CD4-positive, alpha-beta T cell treated with Interleukin-21 for 1 hour (primary cell): ENCODE measurements at places on chromosomes 13 and 19.

GRCh38 chr19:16587833-16588823 lies 15.9 kb upstream of the SLC35E1 start:
- DNase-seq: peak; percentile 72

- DNase-seq: no peak
Measured at GRCh38 chr13:74570834-74571233, 436.6 kb upstream of the KLF12 start.

DNA sequence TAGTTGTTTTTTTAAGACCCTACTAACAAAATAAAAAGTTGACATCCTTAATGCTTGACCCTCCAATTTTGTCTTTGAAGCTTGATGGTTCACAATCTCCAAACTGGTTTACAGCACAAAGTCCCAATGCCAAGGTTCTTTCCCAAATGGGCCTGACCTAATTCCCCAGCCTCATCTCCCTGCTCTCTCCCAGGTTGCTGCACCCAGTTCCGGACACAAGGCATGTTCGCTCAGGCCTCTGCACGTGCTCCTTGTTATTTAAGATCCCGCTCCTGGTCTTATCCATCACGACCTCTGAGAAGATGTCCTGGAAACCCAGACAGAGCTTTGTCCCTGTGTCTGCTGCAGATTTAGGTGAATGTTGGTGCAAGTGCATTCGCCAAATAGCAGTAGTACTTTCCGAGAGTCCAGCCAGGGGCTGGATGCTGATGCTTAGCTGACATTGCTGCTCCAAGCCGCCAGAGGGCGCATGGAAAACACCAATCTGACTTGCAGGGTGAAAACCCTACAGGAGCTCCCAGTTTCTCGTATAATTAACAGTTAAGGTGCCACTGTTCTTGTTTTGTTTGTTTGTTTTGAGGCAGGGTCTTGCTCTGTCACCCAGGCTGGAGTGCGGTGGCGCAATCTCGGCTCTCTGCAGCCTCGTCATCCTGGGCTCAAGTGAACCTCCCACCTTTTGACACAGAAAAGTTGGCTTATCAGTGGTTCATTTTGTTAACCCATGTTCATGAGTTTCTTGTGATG lies 18.5 kb downstream of the LYPD3 start:
- peak; percentile 85 for DNase-seq

GRCh38 chr13:75872980-75873379 lies 236.8 kb downstream of the LMO7 start:
- no peak for DNase-seq

DNA sequence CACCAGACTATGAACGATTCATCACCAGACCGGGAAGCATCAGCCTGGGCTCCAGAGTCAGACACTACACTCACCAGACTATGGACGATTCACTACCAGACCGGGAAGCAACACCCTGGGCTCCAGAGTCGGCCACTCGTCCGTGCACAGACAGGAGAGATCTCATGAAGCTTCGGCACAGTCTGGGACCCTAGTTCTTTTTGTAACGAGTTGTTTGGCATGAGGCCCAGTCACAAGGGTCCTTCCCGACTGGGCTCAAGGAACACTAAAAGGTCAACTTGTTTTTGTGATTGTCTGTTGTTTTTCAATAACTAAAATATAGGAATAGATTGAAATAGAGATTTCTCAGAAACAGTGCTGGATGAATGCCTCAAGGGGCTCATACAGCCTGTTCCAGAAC lies 1141.6 kb upstream of the MIR17HG start:
- no peak for DNase-seq

DNA sequence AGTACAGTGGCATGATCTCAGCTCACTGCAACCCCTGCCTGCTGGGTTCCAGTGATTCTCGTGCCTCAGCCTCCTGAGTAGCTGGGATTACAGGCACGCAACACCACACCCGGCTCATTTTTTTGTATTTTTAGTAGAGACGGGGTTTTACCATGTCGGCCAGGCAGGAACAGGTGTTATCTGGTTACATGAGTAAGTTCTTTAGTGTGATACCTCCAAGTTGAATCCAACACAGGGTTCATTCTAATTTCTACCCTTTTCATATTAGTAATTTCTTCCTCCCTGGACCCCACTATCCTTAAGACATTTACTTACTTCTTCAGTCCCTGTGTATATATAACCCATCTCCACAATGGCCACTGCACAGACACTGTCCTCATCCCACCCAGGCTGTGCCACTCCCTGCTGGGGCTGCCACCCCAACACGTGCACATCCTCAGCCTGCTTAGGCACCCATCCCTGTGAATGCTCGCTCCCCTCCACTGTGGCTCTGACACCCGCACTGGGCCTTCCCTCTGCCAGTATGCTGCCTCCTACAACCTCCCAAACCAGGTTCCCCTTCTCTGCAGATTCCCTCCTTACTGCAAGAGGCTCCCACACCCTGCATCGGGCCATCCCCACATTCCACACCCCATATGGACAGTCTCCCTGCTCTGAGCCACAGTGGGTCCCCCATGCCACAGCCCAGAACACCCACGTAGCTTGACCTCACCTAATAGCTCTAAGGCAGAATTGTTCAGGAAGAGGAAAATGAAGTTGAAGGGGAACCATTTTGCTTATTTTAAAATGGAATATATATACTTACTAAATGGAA lies 147.1 kb downstream of the TBC1D4 start:
- DNase-seq: no peak

GRCh38 chr13:74206061-74206561 lies 71.9 kb upstream of the KLF12 start:
- no peak for DNase-seq

DNA sequence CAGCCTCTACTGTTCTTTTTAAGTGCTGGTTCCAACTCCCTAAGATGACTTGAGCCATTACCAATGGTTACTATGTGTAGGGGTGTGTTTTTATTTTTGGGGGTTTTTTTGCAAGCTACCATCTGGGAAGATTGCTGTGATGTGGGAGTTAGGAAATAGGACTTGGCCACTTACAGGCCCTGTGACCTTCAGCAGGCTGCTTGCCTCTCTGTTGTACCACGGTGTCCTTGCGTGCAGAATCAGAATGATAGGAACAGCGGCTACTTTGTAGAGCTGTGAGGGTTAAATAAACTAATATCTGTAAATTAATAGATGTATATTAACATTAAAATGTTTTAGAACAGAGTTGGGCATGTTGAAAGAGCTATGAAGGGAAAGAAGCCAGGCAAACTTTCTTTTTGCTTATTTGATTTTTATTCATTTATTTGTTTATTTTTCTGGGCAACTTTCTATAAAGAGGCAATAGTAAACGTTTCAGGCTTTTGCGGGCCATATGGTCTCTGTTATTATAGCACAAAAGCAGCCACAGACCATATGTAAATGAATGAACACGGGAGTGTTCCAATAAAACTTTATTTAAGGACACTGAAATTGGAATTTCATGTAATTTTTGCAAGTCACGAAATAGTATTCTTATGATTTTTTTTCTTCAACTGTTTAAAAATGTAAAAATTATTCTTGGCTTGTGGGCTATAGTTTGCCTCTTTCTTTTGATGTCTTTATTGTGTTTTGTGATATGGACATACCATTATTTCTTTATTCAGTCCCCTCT lies 26.4 kb upstream of the EHD2 start:
- DNase-seq: no peak

GRCh38 chr19:47310323-47310722 lies 662 bp downstream of the C5AR1 start:
- no peak for DNase-seq

GRCh38 chr19:41318696-41319499 lies 8.9 kb downstream of the CCDC97 start:
- DNase-seq: no peak

GRCh38 chr13:111492341-111492950 lies 172.0 kb downstream of the TEX29 start:
- no peak for DNase-seq

DNA sequence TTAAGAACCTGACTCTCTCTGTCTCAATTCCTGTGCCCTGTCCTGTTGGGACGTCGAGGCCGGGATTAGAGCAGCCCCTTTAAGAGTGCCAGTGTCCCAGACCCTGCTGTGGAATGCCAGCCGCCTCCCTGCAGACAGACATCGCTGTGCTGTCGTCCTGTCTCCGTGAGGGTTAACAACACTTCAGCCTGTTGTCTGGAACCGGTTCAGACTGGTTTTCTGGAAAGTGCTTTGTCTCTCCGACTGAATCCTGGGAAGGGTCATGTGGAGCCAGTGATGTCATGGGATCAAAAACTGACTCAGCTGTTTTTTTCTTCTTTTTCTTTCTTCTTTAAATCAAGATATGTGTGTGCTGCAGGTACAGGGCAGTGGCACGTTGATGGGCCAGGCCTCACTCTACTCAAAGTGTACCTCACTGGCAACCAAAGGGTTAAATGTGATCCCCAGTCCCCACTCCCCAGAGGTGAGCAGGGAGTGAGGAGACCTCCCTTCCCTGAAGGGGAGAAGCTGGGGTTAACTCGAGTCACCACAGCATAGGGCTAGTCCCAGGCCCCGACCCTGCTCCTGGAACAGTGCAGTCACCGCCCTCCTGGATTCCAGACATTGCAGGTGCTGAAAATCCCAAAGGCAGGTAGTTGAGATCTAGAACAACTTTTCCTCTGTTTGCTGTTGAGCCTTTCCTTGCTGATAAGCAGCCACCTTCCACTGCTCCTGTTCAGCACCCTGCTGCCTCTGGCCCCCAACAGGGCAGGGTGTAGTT lies 50.8 kb downstream of the TSSK6 start:
- no peak for DNase-seq

DNA sequence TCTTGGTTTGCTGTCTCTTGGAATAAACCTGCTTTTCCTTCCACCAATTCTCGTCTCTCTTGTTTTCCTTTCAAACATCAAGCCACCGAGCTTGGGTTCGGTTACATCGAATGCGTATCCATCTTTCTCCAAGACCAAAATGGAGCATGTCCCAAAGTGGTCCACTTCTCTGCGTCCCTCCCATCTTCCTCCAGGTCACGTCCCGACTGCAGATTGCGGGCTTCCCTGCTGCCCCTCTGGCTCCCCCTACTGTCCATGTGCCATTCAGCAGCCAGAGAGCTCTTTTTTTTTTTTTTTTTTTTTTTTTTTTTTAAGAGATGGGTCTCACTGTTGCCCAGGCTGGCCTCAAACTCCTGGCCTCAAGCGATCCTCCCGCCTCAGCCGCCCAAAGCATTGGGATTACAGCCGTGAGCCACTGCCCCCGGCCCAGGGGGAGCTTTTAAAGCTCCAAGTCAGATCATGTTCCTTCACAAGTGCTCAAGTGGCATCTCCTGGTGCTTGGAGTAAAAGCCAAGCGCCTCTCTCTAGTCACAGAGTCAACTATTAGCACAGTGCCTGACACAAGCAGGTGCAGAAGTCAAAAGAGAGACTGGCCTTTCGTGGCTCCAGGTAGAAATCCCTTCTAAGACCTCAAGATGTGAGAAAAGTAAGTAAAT lies 10.0 kb downstream of the COL5A3 start:
- peak; percentile 66 for DNase-seq

- no peak for DNase-seq
Measured at GRCh38 chr13:108083056-108083455, 132.3 kb downstream of the LIG4 start.

DNA sequence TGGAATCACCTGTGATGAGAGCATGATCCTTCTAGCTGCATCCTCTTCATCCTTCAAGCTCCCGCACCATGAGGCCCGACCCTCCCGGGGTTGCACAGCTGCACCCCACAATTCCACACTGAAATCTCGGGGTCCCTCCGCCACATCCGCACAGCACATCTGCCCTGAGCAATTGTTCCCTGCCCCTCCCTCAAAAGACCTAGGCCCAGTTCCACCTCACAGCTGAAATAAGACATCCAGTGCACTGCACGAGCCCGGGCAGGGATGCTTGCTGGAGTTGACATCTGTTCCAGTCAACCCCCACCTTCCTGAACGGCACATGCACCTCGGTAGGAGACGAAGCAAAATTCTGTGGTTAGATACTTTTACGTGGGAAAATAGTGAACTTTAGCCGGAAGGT lies 14.7 kb upstream of the SOX1 start:
- no peak for DNase-seq

DNA sequence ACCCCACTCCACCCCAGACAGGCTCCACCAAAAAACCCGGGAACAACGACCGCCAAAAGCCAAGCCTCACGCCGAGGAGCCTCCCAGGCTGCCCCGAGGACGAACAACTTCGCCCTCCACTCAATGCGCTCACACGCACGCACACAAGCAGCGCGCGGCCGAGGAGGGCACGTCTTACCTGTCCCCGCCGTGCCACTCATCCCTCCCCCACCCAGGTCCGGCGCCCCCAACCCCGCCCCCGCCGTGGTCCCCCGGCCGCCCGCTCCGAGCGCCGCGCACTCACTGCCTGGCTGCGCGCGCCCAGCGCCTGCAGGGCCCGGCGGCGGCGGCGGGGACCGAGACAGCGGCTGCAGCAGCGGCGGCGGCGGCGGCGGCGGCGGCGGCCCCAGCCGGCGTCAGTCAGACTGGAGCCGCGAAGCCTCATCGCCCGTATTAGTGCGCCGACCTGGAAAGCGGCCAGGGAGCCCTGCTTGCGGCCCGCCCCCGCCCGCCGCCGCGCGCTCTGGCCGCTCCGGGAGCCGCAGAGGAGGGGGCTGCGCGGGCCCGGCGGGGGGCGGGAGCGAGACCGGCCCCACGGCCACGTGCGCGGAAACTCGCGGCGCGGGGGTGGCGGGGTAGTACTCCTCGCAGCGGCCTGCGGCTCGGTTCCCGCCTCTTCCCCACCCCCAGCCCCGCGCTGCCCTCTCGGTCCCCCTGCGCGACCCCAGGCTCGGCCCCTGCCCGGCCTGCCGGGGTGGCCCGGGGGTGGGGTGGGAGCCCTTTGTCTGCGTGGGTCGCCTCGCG lies at the start of gene SMAD9:
SMAD9 (minus strand) TSS at position 406 of the 783 bp plus-strand sequence. CDS start 40,549 bp downstream, outside the sequence.
- DNase-seq: no peak

DNA sequence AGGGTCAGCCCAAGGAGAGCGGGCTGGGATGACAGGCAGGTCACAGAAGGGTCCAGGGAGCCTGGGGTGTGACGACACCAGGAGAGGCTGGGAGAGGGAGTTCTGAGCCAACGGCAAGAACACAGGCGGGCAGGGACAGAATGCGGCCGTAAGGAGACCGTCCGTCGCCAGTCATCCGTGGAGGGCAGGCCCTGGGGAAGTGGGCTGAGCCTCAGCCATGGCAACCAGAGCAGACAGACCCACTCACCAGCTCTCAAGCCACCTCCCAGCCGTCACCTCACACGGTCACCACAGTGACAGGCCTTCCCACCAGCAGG lies 3.7 kb upstream of the TMEM86B start:
- no peak for DNase-seq

DNA sequence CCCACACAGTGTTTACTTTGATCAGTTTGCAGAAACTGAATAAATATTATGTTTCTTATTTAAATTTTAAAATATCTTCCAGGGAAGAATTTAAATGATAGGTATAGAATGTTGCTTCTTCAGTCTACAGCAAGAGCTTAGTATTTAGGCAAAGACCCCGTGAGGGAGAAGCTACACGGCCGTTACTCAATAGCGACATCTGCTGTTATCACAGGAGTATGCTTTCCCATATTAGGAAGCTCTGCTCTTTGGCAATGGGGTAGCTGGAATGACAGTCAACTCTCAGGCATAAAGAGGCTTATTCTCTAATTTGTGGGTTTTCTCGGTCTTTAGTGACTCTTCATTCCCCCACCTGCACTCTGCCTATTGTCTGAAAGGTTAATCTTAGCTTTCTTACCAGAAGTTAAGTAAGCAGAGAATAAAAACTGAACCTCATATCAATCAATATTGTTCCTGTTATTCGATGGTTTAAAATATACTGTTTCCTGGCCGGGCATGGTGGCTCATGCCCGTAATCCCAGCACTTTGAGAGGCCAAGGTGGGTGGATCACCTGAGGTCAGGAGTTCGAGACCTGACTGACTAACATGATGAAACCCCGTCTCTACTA lies 13.2 kb upstream of the LHFPL6 start:
- peak; percentile 55 for DNase-seq
